ENCODE measurements at places on chromosomes 13 and 19.
A peak's percentile ranks its signal among the peaks of the same experiment; 100 is the strongest.

- DNase-seq: no peak
Observed at GRCh38 chr19:16298334-16298733, 26.3 kb upstream of the KLF2 start.

- DNase-seq: no peak
Observed at GRCh38 chr19:8430650-8431049, 14.1 kb upstream of the HNRNPM start.

GRCh38 chr19:36972571-36972970 is 56.4 kb downstream of the ZNF568 start:
- DNase-seq: no peak

GRCh38 chr19:17160908-17161307 is 54.2 kb upstream of the USE1 start:
- DNase-seq: no peak

- DNase-seq: peak; percentile 20
Observed at GRCh38 chr13:75402787-75403186, 79.2 kb downstream of the TBC1D4 start.

DNA sequence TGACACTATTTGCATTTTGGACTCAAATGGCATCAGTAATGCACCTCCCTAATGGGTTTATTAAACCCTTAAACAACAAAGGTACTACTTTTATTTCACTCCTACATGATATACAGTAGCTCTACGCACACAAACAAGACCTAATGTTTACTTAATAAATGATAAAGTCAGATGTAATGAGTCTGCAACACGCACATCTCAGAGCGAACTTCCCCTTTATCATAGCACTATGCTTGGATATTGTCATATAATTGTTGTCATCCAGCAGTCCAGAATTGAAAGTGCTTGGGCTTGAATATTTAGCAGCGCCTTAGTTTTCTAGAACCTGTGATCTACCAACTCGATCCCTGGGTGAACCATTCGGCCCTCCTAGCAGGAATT is 772 bp downstream of the PARP4 start:
- DNase-seq: no peak

DNA sequence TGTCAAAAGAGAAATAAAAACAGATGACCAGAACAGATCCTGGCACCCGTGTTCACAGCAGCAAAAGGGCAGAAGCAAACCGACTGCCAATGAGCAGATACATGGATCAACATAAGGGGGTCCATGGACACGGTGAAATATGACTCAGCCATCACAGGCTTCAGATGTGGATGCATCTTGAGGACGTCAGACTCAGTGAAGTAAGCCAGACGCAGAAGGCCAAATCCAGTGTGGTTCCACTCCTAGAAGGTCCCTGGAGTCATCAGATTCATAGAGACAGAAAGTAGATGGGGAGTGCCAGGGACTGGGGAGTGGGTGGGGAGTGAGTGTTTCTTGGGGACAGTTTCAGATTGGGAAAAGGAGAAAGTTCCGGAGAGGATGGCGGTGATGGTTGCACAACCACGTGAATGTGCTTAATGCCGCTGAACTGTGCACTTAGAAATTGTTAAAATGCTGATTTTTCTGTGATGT is 28.8 kb upstream of the SEMA6B start:
- DNase-seq: no peak

DNA sequence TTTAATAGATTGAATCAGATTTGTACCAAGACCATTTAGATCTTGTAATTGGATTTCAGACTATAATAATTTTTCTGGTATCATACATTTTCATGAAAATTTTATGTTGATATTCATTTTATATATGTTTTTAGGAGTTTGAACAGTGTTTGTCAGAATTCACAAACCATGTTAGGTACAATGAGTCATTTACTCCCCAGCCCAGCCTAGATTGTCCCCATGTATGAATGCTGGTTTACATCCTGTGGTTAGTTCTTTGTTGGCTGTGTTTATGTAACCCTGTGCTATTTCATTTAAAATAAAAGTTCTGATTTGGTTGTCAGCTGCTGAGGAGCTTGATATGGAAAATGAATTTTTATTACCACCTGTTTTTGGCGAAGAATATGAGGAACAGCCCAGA is 96.7 kb downstream of the GJA3 start:
- no peak for DNase-seq

GRCh38 chr19:17023805-17024204 is 2.8 kb downstream of the CPAMD8 start:
- no peak for DNase-seq

- no peak for DNase-seq
Observed at GRCh38 chr13:53167561-53167960, 138.9 kb downstream of the OLFM4 start.

GRCh38 chr13:98546402-98546801 is 30.5 kb downstream of the STK24 start:
- no peak for DNase-seq

- DNase-seq: peak; percentile 72
Observed at GRCh38 chr19:15629003-15629880, 11.5 kb upstream of the CYP4F3 start.

- DNase-seq: peak; percentile 33
Observed at GRCh38 chr19:13163609-13164342, 13.6 kb downstream of the IER2 start.

DNA sequence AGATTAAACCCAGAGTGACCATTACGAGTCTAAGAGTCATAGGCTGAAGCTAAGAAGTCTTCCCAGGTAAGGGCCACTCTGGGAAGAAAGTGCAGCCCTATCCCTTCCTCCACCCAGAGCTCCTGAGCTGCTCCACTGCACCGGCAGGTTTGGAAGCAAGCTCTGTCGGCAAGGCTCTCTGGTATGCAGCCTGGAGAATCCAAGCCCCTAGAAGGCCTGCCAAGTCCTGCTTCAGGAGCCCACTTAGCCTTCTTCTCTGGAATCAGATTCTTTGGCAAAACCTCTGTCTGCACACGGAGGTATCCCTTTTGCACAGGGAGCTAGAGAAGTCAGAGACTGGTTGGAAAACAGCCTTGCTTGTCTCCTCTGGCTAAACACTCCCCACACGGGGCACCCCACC is 58.5 kb downstream of the CEBPG start:
- no peak for DNase-seq

- DNase-seq: no peak
Observed at GRCh38 chr13:73910733-73911132, 223.5 kb downstream of the KLF12 start.

GRCh38 chr13:29746148-29746677 is 104.2 kb downstream of the UBL3 start:
- DNase-seq: no peak

GRCh38 chr13:112255550-112256120 is 120.5 kb upstream of the SPACA7 start:
- DNase-seq: no peak

GRCh38 chr19:56919308-56919995 is 78.9 kb upstream of the PEG3 start:
- no peak for DNase-seq

- DNase-seq: no peak
Observed at GRCh38 chr13:60327511-60327910, 69.5 kb upstream of the TDRD3 start.

- DNase-seq: no peak
Observed at GRCh38 chr13:73572824-73573223, 514.0 kb downstream of the KLF5 start.

- DNase-seq: no peak
Observed at GRCh38 chr13:49925881-49926418, 10.2 kb downstream of the SPRYD7 start.

GRCh38 chr13:44101347-44102083 is 221.8 kb downstream of the LACC1 start:
- no peak for DNase-seq

- no peak for DNase-seq
Observed at GRCh38 chr19:16542910-16543472, 754 bp upstream of the CHERP start.

DNA sequence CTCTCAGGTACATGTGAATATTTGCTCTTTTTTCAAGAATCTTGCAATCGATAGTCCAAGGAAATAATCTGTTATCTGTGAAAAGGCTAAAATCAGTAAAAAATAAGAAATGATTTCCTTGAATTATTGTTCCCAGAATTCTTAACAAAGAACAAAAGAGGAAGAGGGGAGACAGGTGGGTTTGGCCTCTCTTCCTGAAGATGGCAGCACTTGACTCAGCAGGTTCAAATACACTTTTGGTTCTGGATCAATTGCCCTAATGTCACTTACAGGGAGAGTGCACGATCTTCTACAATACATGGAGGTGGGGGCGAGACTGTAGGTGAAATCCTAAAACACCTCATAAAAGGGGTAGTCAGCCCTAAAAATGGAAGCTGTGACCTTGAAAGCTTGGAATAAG is 358.7 kb downstream of the IRS2 start:
- DNase-seq: no peak

GRCh38 chr13:49246850-49247642 is 679 bp upstream of the CDADC1 start:
- no peak for DNase-seq

DNA sequence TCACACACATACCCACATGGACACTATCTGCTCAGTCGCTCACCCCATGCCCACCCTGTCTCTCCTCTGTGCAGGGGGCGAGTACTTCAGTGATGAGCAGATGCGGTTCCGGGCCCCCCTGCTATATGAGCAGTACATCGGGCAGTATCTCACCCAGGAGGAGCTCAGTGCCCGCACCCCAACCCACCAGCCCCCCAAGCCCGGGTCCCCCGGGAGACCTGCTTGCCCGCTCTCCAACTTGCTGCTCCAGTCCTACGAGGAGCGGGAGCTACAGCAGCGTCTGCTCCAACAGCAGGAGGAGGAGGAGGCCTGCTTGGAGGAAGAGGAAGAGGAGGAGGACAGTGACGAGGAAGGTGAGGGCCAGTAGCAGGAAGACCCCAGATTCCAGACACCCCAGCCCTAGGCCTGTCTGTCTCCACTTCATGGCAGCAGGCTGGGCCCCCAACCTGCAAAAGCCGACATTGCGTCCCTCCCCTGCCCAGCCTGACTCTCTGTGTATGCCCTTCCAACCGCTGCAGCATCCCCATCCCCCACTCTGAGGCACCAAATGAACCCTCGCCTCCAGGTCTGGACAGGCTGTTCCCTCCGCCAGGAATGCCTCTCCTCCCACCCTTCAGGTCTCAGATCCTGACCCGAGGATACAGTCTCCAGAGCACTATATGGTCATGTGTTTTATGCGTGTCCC is 9.7 kb downstream of the CCDC97 start:
- DNase-seq: no peak

- no peak for DNase-seq
Observed at GRCh38 chr13:80196756-80197155, 144.2 kb downstream of the SPRY2 start.

DNA sequence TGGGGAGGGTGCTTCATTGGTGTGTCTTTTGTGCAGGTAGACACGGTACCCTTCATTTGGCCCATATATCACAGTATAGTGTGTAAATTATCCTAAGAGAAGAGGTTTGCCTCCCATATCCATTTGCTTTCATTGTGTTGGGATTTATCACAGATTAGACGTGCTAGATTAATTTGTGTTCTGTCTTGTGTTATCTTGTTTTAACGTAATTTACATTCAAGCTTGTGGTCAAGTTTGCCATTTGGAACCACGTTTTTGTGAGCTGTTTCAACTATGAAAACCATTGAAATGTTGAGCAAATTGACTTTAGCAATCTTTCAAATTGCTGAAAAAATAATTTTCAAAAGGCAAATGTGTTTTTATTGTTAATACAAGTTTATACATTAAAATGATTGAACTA is 1826.5 kb downstream of the SLITRK5 start:
- no peak for DNase-seq

- no peak for DNase-seq
Observed at GRCh38 chr13:106314417-106314816, 221.0 kb downstream of the EFNB2 start.

GRCh38 chr19:46704379-46705076 is 12.4 kb downstream of the PRKD2 start:
- DNase-seq: peak; percentile 63

DNA sequence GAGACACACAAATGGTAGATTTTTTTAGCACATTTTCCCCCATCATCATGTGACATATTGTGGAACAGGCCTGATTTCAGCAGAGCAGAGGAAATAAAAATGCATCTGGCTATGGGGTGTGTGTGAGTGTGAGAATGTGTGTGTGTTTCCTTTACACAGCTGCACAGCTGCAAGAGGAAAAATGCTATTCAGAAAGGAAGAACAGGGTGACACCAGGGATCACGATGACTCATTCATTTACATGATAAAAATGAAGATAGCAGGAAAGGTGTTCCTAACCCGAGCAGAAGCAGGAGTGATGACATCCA is 469.5 kb upstream of the TSHZ3 start:
- DNase-seq: no peak

DNA sequence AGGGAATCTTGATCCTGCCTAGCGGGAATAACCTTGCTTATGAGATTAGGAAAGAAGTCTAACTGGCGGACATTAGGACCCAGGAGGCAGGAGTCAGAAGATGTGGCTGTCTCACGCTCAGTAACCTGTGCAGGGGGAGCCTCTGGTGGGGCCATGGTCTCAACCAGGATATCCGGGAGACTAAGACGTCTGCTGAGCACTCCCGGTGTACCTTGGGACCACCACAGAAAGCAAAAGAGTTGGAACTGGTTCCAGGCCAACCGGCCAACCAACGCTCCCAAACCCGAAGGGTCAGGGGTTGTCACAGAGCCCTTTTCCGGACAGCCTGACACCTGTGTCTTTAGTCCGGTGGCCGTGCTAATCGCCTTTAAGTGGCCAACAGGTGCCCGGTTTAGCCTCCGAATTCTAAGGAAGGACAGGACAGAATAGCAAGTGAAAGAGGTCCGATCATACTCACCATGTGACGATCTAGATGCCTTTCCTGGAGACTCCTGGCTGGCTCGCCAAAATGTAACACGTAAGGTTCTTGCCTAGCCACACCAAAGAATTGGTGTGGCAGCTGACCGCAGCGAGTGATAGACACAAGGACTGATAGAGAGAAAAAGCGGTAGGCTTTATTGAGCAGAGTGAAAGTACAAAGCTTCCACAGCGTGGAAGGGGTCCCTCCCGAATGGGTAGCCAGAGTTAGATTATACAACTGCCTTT is 103.9 kb upstream of the DIAPH3 start:
- no peak for DNase-seq

DNA sequence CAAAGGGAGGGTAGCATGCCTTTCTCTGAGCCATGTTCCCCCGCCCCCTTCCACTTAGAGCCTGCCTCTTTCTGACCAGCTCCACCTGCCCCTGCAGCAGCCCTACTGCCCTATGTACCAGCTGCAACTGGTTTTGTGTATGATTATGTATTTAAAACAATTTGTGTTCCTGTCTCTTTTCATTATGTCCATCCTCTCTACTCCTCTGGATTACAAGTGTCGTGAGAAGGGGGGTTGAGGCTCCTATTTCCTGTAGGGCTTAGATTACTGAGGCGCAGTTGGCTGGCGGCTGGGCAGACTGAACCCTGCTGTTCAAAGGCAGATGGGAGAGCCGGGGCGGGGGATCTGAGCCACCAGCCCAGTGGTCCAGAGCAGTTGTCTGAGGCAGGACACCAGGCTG is 213.3 kb downstream of the KCNRG start:
- DNase-seq: no peak

- DNase-seq: no peak
Observed at GRCh38 chr19:8025316-8025715, 19.9 kb upstream of the ELAVL1 start.
